ENCODE measurements at places on chromosomes 13 and 19. TPM values are rescaled to one million over a fixed set of nuclear protein-coding genes. Genes with fewer than 3 reads are reported as not detected.

Gene SYNE4
- total RNA-seq: 0.27 TPM

Gene CACNA1A
- total RNA-seq: 0.07 TPM

Gene PSG4
- total RNA-seq: 0.60 TPM

Gene KLK6
- 0.17 TPM for total RNA-seq

Gene HNRNPL
- 352 TPM for total RNA-seq

Gene VAV1
- total RNA-seq: 6.3 TPM

Gene MAST1
- total RNA-seq: 2.0 TPM

Gene STARD13
- total RNA-seq: 3.8 TPM

Gene BRME1
- total RNA-seq: 0.60 TPM

Gene PDX1
- 0.08 TPM for total RNA-seq

Gene ATP8B3
- 3.1 TPM for total RNA-seq

Gene MIR17HG
- total RNA-seq: 0.95 TPM

Gene KXD1
- total RNA-seq: 107 TPM

Gene ZNF536
- total RNA-seq: not detected

Gene FLT3LG
- 0.92 TPM for total RNA-seq

Gene GPR18
- total RNA-seq: not detected

Gene NRTN
- 0.48 TPM for total RNA-seq

Gene ZNF529
- 2.7 TPM for total RNA-seq

Gene ASF1B
- total RNA-seq: 32.6 TPM

Gene TYROBP
- not detected for total RNA-seq

Gene PABPC3
- total RNA-seq: 0.10 TPM

Gene ERCC1
- 164 TPM for total RNA-seq

Gene WDR88
- not detected for total RNA-seq

Gene ZNF441
- not detected for total RNA-seq

Gene ALOX5AP
- 3.7 TPM for total RNA-seq

Gene GZMM
- total RNA-seq: 0.25 TPM

Gene CDC42EP5
- not detected for total RNA-seq

Gene KIR3DL3
- total RNA-seq: not detected

Gene ZNF223
- 2.7 TPM for total RNA-seq

Gene ICAM3
- total RNA-seq: 9.2 TPM

Gene IL17D
- total RNA-seq: 1.6 TPM

Gene CGB5
- 0.88 TPM for total RNA-seq

Gene SPTBN4
- 1.0 TPM for total RNA-seq

Gene ARID3A
- total RNA-seq: 5.2 TPM

Gene ZNF497
- total RNA-seq: 0.98 TPM

Gene TMEM221
- 0.58 TPM for total RNA-seq

Gene MYO1F
- total RNA-seq: 0.49 TPM

Gene ZNF625
- not detected for total RNA-seq

Gene SYT3
- total RNA-seq: 0.63 TPM

Measured in A549 treated with CORT108297 at 1 μM for 4 hours (cell line).